ENCODE measurements at places on chromosomes 16 and 17. TPM values are rescaled to one million over a fixed set of nuclear protein-coding genes. Genes with fewer than 3 reads are reported as not detected.

Gene CACNA1G
- not detected for total RNA-seq

Gene KRTAP4-9
- not detected for total RNA-seq

Gene ZG16
- not detected for total RNA-seq

Gene SALL1
- total RNA-seq: not detected

Gene SLC43A2
- total RNA-seq: 0.55 TPM

Gene CMTM2
- total RNA-seq: 1.6 TPM

Gene TEKT5
- total RNA-seq: not detected

Gene RAB40C
- 14.0 TPM for total RNA-seq

Gene RCVRN
- not detected for total RNA-seq

Gene GPR179
- total RNA-seq: 0.02 TPM

Gene BAIAP3
- 0.53 TPM for total RNA-seq

Gene CCDC200
- not detected for total RNA-seq

Gene CLEC19A
- not detected for total RNA-seq

Gene CES3
- 2.3 TPM for total RNA-seq

Gene TLCD2
- 0.28 TPM for total RNA-seq
